ENCODE measurements at places on chromosomes 3 and 15.

DNA sequence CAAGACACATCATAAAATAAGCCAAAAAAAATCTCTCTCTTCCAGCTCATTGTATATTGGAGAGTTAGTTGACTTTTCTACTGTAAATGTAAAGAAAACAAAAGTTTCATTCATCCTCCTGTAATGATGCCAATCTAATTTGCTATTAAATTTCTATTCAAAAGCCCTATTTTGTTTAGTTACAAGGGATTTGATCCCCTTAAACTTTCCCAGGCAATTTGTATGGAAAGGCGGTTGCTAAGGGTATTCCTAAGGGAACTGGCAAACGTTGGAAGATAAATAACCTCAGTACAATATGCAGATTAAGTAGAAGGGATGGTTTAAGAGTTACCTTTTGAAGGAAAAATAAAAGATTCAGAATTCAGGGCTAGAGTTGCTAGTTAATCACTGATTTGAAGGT is 352.7 kb downstream of the TIGIT start:
- DNase-seq = no peak

- DNase-seq = no peak
Measured at GRCh38 chr3:186942168-186942567, 11.8 kb downstream of the ST6GAL1 start.

GRCh38 chr3:42655980-42656679 is 2.6 kb downstream of the ZBTB47 start:
- no peak for DNase-seq

GRCh38 chr3:194497799-194498575 is 11.2 kb upstream of the ATP13A3 start:
- DNase-seq = no peak

DNA sequence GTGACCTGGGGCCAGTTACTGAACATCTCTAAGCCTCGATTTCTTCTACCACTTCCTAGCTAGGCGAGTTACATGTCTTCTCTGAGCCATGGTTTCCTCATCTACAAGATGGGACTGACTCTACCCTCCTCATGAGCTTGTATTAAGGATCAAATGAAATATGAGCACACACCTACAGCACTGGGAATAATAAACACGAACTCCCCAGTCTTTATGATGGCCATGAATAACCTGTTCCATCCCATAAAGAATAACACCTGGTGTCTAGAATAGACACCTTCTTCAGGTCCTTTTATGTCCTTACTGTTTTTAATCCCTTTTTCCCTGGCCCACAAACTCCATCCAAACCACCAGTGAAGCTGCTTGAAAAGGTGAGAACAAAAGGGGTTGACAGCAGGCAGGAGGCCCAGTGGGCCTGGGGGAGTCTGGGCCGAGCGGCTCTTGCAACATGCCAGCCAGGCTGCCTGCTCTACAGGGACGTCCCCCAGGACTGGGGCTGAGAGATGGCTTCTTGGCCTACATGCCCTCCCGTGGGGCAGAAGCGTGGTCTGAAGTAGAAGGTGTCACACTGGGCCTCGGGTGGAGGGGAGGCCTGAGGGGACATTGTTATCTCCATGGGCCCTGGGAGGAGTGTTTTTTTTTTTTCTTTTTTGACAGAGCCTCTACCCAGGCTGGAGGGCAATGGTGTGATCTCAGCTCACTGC is 178.2 kb downstream of the RAB11A start:
- DNase-seq = no peak

DNA sequence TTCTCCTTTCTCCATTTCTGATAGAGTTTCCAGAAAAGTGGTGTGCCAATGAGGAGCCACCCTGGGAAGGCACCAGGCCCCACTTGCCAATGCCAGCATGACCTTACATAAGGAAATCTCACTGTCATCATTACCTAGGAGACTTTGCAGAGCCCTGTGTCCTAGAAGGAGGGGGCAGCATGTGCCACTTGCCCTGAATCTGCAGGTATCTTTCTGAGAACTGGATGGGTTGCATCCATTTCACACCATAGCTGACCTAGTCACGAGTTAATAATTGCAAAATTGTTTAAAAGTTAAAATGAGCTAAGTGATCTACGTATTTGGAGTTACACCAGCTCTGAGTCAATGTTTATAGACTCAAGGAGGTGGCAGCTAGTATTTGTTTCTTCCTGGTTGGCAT is 14.3 kb downstream of the CA12 start:
- no peak for DNase-seq

- DNase-seq = no peak
Measured at GRCh38 chr3:66181764-66182163, 39.0 kb upstream of the SLC25A26 start.

DNA sequence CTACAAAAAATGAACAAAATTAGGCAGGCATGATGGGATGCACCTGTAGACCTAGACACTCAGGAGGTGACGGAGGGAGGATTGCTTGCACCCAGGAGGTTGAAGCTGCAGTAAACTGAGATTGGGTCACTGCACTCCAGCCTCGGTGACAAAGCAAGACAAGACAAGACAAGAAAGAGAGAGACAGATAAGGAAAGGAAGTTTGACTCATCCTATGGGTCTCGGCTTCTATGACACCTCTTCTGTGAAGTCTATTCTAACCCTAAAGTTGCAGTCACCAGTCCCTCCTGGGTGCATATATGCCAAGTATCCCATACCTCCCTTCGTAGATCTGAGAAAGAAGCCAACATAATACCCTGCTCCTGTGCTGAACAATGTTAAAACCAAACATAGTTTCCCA is 7.9 kb upstream of the ZMAT3 start:
- DNase-seq = no peak

GRCh38 chr3:119221779-119222320 is 18.8 kb downstream of the B4GALT4 start:
- DNase-seq = no peak

- no peak for DNase-seq
Measured at GRCh38 chr3:176692966-176693785, 504.1 kb downstream of the TBL1XR1 start.

GRCh38 chr3:195063581-195064193 is 207.3 kb downstream of the XXYLT1 start:
- DNase-seq = no peak

GRCh38 chr15:39486621-39487457 is 94.0 kb upstream of the THBS1 start:
- no peak for DNase-seq

- no peak for DNase-seq
Measured at GRCh38 chr15:74200871-74201419, 1.6 kb downstream of the STRA6 start.

- DNase-seq = no peak
Measured at GRCh38 chr15:62850318-62850717, 192.2 kb upstream of the TPM1 start.

- no peak for DNase-seq
Measured at GRCh38 chr3:14588425-14589112, 48.4 kb upstream of the GRIP2 start.

GRCh38 chr3:42590989-42591756 is 513 bp downstream of the SS18L2 start:
- DNase-seq = no peak

DNA sequence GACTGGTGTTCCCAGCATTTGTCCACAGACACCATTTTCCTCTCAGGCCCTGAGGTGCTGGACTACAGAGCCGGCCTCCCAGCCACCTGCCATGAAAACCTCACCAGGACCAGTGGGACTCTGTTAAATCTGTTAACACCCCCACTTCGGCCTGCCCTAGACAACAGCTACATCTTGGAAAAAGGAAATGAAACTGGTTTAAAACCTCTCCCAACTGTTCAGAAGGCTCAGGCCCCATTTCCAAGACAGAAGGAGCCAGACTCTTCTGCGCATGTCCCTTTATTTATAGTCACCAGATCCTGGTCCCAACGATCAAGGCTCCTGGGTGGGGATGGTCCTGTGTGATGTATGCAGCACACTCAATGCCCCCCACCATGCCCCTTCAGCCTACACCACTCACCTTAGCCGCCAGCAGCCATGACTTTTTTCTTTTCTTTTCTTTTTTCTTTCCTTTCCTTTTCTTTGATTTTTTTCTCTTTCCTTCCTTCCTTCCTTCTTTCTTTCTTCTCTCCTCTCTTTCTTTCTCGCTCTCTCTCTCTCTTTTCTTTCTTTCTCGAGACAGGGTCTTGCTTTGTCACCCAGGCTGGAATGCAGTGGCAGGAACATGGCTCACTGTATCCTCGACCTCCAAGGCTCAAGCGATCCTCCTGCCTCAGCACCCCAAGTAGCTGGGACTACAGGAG is 25.5 kb upstream of the FLNB start:
- no peak for DNase-seq

- DNase-seq = no peak
Measured at GRCh38 chr3:31165399-31165860, 271.0 kb upstream of the GADL1 start.

DNA sequence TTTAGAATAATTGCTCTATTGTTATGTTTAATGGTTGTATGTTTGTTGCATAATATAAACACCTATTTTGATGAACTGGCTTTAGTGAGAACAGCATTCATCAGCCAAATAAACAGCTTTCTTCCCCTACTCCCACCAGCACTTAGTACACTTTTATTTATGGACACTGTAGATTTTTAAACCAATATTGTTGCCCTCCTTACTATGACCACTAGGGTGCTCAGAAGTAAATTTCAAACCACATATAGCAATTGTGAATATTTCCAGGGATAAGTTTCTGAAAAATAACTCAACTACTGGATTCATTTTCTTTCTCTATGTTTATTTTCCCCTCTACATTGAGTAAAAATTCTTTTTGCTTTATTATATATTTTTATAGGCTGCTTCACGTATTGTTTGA is 84.7 kb upstream of the PTX3 start:
- no peak for DNase-seq

DNA sequence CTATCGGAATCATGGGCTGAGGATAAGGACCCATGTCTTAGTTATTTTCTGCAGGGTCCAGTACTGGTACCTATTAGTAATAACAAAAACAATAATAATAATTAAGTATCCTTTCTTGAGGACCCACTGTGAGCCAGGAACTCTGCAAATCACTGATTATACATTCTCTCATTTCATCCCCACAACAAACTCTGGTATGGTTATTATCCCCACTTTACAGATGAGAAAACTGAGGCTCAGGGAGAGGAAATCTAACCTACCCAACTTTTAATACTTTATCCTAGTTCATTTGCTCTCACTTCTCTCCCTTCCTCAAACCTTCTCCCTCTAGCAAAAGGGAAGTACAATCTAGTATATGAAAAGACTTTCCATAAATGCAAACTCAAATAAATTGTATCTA is 528.4 kb upstream of the PROK2 start:
- DNase-seq = no peak

- DNase-seq = no peak
Measured at GRCh38 chr15:76840830-76841460, 64.2 kb downstream of the SCAPER start.

DNA sequence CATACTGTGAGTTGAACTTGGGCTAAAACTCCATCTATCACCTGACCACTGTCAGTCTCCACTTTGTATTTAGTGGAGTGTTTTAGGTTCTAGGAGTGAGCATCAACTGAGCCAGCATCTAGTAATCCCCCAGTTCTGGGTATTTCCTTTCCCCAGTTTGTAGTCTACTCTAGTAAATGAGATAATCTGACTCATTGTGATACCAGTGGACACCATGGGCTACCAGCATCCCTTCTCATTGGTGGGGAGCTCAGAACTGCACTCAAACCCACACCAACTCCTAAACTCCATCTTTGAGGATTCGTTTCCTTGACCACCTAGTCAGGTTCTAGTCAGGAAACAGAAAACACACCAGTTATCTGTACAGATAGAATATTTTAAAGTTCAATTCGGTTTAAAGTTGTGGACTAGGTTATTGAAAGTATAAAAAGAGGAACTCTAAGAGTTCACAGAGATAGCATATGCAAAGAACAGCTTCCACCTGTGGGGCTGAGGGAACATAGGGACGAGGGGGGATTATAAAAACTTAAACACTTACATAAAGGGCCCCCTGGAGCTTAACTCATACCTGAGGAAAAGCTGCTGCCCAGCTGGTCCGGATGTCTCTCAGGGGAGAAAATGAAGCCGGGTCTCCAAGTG is 36.0 kb downstream of the LEO1 start:
- no peak for DNase-seq

DNA sequence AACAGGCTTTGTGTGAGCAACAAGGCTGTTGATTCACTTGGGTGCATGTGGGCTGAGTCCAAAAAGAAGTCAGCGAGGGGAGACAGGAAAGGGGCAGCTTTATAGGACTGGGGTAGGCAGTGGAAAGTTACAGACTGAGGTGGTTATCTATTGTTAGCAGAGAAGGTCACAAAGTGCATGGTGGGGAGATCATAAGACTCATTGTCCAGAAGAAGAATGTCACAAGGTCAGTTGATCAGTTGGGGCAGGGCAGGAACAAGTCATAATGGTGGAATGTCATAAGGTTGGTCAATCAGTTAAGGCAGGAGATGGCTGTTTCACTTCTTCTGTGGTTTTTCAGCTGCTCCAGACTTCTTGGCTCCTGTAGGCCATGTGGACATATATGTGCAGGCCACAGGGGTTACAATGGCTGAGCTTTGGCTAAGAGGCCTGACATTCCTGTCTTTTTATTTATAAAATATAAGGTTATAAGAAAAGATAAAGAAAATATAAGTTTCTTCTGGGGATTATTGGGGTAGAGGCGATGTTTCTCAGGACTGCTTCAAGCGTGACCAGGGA is 69.5 kb upstream of the SNTN start:
- DNase-seq = no peak

- no peak for DNase-seq
Measured at GRCh38 chr3:194985031-194985578, 285.9 kb downstream of the XXYLT1 start.

DNA sequence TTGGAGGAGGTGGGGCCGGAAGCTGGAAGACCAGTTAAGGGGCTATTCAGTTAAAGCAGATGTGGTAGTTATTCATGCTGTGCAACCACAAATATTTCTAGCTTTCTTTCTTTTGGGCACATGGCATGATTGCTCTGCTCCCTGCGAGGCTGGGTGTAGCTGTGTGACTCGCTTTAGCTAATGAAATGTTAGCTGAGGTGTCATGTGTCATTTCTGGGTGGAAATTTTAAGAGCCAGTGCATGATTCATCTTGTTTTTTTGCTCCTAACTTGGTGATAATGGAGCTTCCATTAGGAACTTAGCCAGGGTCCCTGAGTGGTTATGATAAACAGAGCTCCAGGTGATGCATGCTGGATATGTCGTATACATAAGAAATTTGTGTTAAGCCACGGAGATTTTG is 300.6 kb downstream of the SATB1 start:
- no peak for DNase-seq

DNA sequence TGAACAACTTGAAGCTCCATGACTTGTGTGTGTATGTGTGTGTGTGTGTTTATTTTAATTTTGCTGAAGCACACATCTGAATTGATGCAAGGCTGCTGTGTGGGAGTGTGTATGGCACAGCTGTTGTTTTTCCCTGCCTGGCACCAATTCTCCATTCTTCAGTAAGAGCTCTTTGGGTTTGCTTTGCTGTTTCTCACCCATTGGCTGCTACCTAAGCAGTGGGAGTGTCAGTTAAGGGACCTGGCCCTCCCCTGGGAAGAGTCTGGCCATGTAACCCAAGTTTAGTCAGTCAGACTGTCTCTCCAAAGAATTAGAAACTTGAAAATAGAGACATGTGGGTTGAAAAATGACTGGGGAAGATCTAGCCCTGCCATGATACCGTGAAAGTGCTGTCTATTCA is 126.2 kb upstream of the SYNPR start:
- DNase-seq = no peak
